ENCODE measurements at places on chromosomes 5 and 9.

GRCh38 chr5:137119321-137119720, 379.8 kb downstream of the SPOCK1 start:
- no peak for DNase-seq

- no peak for DNase-seq
Measured at GRCh38 chr9:89449261-89449671, 48.6 kb downstream of the SEMA4D start.

GRCh38 chr9:130042885-130043653, at the start of gene FNBP1:
Gene FNBP1 (minus strand): TSS chr9:130043189. CDS start chr9:130042975, 214 bp downstream.
- DNase-seq, result peak; percentile 88

DNA sequence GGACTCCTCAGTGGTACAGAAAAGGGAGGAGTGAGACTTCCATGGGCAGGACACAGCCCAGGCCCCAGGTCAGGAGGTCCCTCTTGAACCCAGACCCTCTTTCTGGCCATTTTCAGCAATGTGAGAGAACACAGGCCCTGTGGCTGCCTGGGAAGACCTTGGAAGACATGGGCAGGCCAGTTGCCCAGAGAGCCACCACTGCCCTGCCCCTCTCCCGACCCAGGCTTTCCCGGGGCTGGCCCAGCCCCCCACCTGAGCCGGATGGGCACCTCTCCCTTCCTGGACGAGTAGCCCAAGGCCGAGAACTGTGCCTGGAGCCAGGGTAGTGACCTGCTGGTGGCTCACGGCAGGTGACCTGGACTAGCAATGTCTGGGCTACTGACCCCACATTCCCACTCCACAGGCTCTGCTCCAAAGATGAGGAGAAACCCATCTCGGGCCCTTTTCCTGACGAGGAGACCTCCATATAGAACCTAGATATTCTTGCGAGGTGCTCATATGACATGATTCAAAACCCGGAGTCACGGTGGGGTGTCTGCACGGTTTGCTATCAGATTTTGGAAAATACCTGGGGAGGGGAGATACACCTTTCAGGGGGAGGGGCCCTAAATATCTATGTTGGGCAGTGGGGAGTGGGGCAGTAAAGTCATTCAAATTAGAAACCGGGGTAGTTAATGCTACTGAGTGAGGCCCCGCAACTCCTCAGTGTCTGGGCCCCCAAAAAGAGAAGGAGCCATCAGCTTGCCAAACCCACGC, 59.4 kb downstream of the ZNF354C start:
- DNase-seq, result no peak

DNA sequence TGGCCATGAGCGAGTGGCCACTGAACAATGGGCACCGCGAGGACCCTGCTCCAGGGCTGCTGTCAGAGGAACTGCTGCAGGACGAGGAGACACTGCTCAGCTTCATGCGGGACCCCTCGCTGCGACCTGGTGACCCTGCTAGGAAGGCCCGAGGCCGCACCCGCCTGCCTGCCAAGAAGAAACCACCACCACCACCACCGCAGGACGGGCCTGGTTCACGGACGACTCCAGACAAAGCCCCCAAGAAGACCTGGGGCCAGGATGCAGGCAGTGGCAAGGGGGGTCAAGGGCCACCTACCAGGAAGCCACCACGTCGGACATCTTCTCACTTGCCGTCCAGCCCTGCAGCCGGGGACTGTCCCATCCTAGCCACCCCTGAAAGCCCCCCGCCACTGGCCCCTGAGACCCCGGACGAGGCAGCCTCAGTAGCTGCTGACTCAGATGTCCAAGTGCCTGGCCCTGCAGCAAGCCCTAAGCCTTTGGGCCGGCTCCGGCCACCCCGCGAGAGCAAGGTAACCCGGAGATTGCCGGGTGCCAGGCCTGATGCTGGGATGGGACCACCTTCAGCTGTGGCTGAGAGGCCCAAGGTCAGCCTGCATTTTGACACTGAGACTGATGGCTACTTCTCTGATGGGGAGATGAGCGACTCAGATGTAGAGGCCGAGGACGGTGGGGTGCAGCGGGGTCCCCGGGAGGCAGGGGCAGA, 53.3 kb downstream of the JADE2 start:
- no peak for DNase-seq

DNA sequence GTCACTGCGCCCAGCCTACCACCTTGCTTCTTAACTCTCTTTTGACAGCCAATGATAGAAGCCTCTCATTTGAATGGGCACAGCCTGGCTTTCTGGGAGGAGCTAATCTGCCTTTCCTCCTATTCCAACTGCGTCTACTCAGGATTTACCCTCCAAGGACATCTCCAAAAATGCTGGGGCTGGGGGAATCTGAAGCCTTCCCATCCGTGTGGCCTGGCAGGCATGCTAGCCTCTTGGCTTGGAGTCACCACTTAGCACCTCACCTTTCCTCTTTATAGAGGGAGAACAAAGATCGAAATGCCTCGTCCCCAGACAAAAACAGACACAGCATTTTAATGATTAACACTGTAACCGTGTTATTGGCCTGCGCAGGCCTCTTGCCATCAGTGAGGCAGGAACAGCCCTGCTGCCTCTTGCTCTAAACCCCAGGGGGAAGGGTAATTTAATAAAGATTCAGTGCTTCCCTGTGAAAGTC, 108.2 kb upstream of the KLF4 start:
- DNase-seq, result no peak

DNA sequence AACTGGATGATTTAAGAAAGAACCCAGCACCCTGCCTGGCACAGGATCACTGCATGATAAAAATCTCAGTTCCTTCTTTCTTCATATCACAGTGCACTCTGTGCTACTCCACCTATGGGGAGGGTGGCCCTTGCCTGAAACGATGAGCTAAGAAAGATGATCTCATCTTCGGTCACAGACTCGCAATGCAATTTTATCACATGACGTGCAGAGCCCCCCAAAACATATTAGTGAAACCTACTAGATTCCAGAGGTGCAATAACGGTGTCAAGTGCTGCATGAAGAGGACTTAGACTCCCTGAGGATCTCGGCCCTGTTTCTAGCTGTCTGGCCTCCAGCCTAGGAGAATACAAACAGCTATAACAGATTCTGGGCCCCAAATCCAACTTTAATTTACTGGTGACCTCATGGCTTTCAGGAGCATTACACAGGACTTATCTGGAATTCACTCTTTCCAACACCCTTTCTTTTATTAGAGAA, 104.0 kb downstream of the EBF1 start:
- DNase-seq, result peak; percentile 55

GRCh38 chr5:144201588-144201987, 30.9 kb downstream of the KCTD16 start:
- DNase-seq, result no peak

GRCh38 chr9:21047281-21047691, 15.8 kb upstream of the HACD4 start:
- DNase-seq, result no peak

DNA sequence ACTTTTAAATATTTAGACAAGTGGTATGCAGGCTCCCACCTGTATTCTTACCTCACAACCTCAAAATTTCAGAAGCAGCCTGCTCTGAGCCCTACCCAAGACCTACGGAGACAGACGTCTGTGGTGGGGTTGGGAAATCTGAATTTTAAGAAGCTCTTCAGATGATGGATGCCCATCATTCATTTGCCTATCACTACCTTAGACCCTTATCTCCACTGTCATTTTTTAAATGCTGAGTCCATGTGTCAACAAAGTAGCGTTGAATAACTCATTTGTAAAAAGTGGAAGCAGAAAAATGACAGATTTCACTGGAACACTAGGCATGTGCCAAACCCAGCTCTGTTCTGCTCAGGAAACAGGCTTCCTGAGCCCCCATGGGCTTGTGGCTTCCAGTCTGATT, 85.7 kb downstream of the PDE4D start:
- no peak for DNase-seq

DNA sequence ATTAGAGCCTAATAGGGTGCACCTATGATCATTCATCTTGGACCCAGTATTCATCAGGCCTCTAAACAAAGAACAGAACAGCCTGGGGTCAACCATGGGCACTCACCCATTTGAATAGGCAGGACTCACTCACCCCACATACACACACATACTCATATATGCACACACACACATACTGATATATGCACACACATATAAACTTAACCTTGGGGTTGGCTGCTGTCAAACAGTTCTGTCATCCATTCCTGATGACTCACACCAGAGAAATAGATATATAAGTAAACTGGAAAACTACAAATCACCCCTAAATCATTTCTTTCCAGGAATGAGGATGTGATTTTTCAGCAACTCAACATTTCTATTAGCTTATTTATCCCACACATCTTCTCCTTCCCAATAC, 51.3 kb downstream of the ARL15 start:
- DNase-seq, result no peak

- no peak for DNase-seq
Measured at GRCh38 chr5:169003721-169004541, 297.0 kb downstream of the SLIT3 start.

DNA sequence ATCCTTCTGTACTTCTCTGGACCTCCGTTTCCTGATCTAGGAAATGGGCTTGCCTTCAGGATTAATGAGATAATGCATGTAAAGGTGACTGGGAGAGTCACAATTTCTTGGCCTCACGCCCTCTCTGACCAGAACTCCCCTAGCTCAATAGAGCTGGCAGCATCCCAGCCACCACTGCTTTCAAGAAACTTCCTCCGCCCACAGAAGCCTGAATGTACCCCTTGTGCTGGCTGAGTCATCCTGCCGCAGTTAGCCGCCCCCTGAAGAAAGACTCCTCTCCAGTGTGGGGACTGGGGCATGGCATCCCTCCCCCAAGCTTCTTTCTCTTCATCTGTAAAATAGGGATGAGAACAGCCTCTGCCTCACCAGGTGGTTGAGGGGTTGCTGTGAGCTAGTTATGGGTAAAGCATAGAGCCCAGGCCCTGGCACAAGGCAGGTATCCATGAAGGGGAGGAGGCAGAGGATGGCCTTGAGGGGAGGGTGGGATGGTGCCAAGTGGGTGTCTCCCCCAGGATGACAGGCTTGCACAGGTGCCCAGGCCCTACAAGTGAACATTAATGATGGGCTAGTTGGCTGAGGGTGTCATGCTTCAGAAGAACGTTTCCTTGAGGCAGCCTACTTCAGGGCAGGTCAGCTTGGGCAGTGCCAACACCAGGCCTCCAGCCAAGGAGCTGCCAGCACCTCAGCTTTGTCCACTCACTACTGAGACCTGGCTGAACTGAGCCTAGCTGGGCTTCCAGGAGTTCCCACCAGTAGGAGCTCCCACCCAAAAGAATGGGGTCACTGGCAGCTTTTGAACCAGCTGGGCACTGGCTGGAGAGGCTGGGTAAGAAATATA, 3.4 kb downstream of the PDLIM4 start:
- DNase-seq, result no peak

- peak; percentile 69 for DNase-seq
Measured at GRCh38 chr9:136773386-136774044, 9.2 kb upstream of the LCN15 start.

DNA sequence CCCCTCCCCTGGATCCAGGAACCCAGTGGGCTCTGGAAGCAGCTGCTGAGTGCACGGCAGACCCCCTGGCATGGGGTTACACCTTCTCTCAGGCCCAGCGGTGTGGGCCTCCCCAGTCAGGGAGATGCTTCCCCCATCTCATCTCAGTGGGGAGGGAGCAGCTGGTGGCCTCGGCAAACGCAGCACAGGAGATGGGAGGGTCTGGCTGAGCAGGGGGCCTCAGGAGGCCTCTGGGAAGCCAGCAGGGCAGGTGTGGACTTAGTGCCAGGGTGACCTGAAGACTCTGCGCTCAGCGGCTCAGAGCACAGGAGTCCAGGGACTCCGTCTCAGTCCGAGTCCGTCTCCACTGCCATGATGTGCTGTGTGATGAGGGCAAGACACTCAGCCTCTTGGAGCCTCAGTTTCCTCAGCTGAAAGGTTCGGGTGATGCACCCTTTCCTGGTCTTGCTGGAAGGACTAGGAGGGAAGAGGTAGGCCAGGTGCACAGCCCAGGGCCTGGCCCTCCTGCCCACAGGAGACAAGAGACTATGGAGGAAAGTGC, 100.6 kb downstream of the GTF3C4 start:
- DNase-seq, result no peak

- no peak for DNase-seq
Measured at GRCh38 chr9:107727086-107727780, 237.7 kb upstream of the KLF4 start.

GRCh38 chr5:9558319-9558965, 12.6 kb upstream of the SEMA5A start:
- DNase-seq, result no peak

DNA sequence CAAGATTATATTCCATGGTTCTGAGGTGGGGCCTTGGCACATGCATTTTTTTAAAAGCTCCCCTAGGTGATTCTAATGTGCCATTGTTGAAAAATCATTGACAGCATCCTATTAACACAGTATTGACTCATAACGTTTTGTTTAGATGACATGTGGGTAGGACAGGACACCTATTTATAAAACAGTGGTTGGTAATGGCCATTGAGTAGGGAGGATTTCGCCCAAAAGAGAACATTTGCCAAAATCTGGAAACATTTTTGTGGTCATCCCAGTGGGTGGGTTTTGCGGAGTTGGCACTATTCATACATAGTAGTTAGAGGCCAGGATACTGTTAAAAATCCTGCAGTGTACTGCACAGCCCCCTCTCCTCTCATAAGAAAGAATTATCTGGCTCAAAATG, 6.4 kb upstream of the CHD1 start:
- no peak for DNase-seq

DNA sequence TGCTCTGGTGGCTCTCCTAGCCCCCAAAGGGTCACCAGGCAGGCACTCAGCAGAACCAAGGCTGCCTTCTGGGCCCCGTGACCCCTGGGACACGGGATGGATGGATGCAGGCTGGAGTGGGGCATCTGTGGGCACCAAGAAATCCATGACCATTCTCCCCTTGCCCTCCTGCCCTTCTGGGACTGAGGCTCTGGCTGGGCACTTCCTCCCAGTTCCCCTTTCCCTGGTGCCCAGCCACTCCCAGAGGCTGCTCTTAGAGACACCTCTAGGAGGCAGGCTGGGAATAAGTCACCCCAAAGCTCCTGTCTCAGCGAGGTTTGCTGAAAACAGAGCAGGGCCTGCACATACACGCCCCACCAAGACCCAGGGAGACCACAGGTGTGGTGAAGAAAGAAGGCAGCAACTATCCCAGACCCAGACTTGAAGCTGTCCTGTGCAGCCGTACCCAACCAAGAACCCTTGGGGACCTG, 943 bp downstream of the STING1 start:
- no peak for DNase-seq

DNA sequence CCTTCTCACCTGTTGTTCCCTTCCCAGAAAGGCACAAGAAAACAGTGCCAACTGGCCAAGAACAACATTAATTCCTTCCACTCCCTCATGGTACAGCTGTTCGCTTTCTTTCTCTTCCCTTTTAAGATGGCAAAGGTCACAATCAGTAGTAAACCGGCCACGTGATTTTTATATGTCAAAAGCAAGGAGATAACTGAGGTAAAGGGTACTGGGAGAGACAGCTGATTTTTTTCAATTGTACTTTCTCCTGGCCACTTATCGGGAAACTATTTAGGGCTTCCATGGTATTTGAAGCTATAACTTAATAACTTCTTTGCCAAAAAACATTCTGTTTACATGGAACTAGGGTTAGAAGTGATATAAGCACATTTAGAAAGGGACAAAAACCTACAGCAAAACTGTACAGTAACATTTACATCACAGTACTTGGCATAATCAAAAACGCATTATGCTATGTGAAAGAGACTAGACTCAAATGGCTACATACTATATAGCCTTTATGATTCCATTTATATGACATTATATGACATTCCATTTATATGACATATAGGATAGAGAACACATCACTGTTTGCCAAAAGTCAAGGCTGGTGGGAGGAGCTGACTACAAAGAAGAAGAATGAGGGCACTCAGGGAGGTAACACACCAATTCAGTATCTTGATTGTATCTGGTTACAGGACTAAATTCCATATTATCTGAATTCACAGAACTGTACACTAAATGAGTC, 24.8 kb downstream of the PLPP1 start:
- no peak for DNase-seq
